Activated CD4-positive, alpha-beta T cell treated with anti-CD3 and anti-CD28 coated beads, Interleukin-2, amount 50 U/mL, for 24 hours (primary cell): ENCODE measurements at places on chromosomes 5 and 9.

GRCh38 chr9:76905791-76906646 lies at the start of gene PRUNE2:
Gene PRUNE2 (minus strand): TSS chr9:76906114. CDS start chr9:76905963, 151 bp downstream.
- DNase-seq: no peak

GRCh38 chr9:97752274-97752673 lies 55.1 kb upstream of the XPA start:
- DNase-seq: no peak

GRCh38 chr5:160390787-160391696 lies 8.8 kb downstream of the FAM200C start:
- DNase-seq: no peak

GRCh38 chr9:110939047-110939446 lies 99.2 kb downstream of the LPAR1 start:
- DNase-seq: no peak

DNA sequence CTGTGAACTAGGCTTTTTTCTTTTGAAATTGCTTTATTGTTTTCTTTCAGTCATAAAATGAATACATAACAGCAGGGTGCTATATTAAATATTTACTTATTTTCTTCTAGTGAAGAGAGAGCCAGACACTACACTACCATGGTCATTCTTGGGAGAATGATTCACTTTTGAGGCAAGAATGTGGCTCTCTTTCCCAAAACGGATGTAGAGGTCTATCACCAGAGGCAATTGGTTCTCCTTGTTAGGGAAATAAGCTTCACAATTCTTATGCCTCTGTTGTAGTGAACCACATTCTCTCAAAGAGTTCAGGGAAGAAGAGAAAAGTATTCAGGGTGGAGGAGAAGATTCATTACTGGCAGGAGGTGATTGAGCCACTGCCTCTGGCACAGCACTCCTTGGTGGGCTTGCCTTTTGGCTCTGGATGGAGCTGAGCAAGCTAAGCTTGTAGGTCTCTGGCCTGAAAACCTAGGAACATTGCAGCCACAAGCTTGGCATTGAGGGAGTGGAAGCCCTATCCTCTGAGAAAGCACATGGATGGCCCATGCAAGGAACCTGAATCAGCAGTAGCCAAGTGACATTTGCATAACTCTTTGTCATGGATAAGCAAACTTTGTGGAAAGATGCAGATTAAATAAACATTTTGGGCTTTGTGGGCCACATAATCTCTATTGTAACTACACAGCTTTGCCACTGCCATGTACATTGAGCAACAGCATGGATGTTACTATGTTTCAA lies 179.0 kb upstream of the TNC start:
- DNase-seq: no peak
